ENCODE measurements at places on chromosomes 7 and 10.

DNA sequence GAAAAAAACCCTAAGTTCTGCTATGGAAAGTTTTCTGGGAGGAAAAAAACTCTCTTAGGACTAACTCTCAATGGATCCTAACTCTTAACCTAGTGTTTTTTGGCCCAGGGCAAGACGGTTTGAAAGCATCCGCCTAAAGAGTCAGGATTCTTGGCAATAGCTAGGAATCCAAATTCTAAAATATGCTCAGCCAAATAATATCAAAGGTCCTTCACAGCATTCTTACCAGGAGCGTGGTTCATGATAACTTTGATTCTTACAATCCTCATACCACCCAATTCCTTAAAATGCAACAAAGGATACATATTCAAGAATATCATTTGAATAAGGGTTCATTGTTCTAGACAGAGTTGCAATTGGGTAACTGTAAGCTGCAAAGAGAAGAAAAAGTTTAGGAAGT is 21.3 kb downstream of the CPA1 start:
- no peak for DNase-seq

DNA sequence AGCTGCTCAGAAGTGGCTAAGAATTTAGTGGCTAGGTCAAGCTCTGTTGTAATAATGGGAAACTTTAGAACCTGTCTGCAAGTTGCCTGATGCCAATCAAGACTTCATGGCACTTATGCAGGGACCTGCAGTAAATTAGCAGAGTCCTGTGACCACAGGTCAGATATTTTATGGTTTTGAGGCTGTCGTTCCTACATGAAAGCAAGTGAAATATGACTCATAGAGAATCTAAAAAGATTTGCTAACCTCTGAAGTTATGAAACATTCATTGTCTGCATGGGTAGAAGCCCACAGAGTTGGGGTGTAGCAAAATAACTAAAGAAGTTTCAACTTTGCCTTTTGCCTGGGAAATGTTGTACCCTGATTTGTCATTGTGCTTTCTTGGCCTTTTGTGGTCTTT is 32.3 kb downstream of the SLC39A12 start:
- no peak for DNase-seq

GRCh38 chr10:27646604-27647175 is 98.9 kb downstream of the MKX start:
- no peak for DNase-seq

GRCh38 chr7:6691609-6692106 is 15.1 kb downstream of the ZNF12 start:
- no peak for DNase-seq

DNA sequence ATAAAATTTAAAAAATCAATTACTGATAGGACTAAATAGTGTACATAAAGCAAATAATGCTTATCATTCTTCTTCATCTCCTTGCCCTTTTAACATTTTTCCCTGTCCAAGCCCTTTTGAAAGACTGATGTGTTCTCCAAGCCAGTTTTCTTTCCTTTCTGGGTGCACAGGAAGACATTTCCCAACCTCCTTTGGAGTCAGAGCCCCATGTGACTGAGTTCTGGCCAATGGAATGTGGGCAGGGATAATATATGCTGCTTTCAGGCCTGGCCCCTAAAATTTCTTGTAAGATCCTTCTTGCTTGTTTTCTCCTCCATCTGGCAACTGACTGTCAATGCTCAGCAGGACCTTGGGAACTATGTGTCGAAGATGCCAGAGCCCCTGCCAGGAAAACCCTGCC is 197.5 kb downstream of the EMX2 start:
- DNase-seq = no peak

DNA sequence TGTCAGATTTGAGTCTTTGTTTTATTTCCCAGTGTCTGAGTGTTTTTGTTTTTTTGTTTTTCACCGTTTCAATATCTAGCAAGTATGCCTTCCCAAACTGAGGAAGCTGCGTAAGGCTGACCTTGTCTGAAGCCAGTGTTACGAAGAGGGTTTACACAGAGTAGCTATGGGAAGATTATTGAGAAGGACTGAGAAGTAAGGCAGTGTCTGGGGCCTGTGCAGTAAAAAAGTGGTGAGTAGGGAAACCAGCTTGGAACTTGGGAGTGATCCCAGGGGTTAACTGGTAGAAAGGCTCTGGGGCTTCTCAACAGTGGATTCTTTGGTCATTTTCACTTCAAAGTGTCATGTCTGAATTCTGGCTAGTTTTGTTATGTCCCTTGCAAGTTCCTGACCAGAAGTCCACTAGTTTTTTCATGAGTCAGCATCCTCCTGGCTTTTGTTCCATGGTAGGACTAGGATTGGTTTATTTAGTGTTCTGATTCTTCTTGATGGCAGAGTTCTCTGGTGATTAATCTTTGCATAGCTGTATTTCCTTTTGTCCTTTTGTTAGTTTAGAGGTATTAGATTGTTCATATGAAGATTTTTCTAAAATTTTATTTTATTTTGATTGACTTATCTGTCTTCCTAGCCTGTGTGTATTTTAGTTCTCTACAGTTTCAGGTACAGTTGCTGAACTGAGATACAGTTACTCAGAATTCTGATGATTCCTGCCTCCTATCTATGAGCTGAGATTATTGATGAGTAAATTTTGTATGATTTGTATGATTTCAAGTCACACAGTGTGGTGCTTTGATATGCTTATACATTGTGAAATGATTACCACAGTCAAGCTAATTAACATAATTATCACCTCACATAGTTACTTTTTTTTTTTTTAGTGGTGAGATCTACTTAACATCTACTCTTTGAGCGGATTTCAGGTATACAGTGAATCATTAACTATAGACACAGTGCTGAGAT is 19.0 kb downstream of the GARS1 start:
- DNase-seq = no peak

DNA sequence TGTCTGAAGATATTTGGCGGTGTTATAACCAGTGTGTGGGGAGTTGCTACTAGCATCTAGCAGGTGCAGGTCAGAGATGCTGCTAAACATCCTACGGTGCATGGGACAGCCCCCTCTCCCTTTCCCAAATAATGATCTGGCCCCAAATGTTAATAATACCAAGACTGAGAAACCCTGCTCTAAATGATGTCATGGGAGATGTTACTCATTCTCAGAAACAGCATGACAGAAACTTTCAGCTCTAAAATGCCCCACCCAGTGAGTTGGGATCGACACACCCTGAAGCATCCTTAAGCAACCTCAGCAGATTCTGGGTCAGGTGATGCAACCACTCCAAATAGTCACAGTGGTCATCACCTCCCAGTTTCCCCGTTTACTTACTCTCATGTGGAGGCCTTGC is 108.8 kb upstream of the MPP7 start:
- DNase-seq = no peak

DNA sequence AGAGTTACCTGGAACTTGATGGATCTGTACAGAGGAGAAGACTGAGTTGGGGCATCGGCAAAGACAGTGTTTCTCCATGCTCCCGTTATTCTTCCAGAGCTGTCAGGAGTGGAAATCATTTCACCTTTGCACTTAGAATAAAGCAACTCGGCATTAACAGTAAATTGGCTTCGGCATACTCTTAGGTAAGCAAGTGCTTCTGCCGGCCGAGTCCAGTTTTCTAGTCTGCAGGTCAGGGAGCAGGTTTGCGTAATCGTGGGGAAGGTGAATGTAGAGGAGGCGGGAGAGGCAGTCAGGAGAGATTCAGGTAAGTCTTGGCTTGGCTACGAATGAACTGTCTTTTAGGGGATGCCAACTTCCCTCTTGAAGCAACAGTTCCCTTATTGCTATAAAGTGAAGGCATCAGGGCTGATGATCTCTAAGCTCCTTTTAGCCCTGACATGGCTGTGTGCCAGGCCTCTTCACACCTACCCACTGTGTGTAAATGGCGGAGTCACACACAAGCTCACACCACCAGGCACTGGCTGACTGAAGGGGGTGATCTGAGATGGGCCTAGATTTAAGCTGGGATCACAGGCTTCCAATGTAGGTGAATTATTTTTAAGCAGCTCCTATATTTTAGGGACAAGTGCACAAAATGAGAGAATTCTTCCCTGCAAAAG is 127.1 kb downstream of the GATA3 start:
- no peak for DNase-seq

Measured in NCI-H1930 (cell line).